Activated CD8-positive, alpha-beta T cell treated with anti-CD3 and anti-CD28 coated beads, Interleukin-2, amount 10 ng/mL, durations not matched to agents 7 days and 5 days (primary cell): ENCODE measurements at places on chromosomes 3 and 15. TPM values are rescaled to one million over a fixed set of nuclear protein-coding genes. Genes with fewer than 3 reads are reported as not detected.

The KIF23 gene
- 80.7 TPM for total RNA-seq

The FBXO40 gene
- not detected for total RNA-seq

The AEN gene
- total RNA-seq: 53.2 TPM

The DPH6 gene
- 10.1 TPM for total RNA-seq

The CHRNA7 gene
- 0.24 TPM for total RNA-seq

The TMEM108 gene
- total RNA-seq: not detected

The DUOXA2 gene
- not detected for total RNA-seq

The SMCO1 gene
- 0.13 TPM for total RNA-seq

GRCh38 chr3:63975723-63976122 is 47.6 kb downstream of the PSMD6 start:
- no peak for DNase-seq
- H3K27ac ChIP-seq: peak overlapping the region; percentile 4
- no peaks in the 10 kb centered on the region for H3K27me3 ChIP-seq
- H3K4me1 ChIP-seq: peaks cover 84% of the 10 kb centered on the region

GRCh38 chr3:176994393-176994792 is 202.9 kb downstream of the TBL1XR1 start:
- H3K4me3 ChIP-seq: no peak overlapping the region
- peaks cover 6% of the 10 kb centered on the region for H3K27me3 ChIP-seq
- H3K27ac ChIP-seq: no peak overlapping the region
- DNase-seq: no peak

DNA sequence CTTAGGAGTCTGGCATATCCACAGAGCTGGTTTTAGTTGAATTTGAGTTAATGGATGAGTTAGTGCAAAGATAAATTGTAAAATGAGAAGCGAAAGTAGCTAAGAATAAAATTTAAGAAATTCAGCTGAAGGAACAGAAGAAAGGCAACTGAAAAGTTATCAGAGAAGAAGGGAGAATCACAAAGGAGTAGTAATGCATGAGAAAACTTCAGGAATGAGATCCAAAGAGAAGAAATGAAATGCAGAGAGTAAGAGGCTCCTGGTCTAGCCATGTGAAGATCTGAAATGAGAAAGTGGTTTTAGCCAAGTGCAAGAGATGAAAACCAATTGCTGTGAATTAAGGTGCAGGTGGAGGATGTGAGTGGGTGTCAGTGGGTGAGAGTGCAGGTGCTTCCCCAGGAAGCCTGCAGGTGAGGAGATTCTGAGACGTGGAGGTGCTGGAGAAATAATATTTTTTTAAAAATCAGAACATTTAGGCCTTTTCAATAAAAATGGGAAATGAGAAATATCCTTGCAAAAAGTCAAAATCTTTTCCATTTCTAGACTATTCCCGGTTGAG is 18.5 kb downstream of the KBTBD8 start:
- peaks cover 6% of the 10 kb centered on the region for H3K36me3 ChIP-seq
- no peak for DNase-seq
- no peak overlapping the region for H3K4me3 ChIP-seq
- no peak overlapping the region for H3K27ac ChIP-seq
- peaks cover 4% of the 10 kb centered on the region for H3K27me3 ChIP-seq

- H3K27me3 ChIP-seq: peaks cover 16% of the 10 kb centered on the region
- no peak for DNase-seq
- H3K36me3 ChIP-seq: no peaks in the 10 kb centered on the region
- no peak overlapping the region for H3K27ac ChIP-seq
- no peak overlapping the region for H3K4me3 ChIP-seq
These were observed 45.2 kb upstream of the CCDC80 start for GRCh38 chr3:112685956-112686799.

GRCh38 chr15:74415966-74416916 is 17.5 kb downstream of the SEMA7A start:
- H3K4me1 ChIP-seq: peaks cover 52% of the 10 kb centered on the region
- H3K27ac ChIP-seq: peak overlapping the region; percentile 56
- peaks cover 39% of the 10 kb centered on the region for H3K36me3 ChIP-seq
- H3K4me3 ChIP-seq: no peak overlapping the region

GRCh38 chr15:84570164-84570735 is 30.6 kb upstream of the ZSCAN2 start:
- peak overlapping the region; percentile 92 for H3K27ac ChIP-seq
- H3K4me1 ChIP-seq: peaks cover 22% of the 10 kb centered on the region
- no peaks in the 10 kb centered on the region for H3K36me3 ChIP-seq
- H3K4me3 ChIP-seq: peak overlapping the region; percentile 84
- H3K27me3 ChIP-seq: no peaks in the 10 kb centered on the region

DNA sequence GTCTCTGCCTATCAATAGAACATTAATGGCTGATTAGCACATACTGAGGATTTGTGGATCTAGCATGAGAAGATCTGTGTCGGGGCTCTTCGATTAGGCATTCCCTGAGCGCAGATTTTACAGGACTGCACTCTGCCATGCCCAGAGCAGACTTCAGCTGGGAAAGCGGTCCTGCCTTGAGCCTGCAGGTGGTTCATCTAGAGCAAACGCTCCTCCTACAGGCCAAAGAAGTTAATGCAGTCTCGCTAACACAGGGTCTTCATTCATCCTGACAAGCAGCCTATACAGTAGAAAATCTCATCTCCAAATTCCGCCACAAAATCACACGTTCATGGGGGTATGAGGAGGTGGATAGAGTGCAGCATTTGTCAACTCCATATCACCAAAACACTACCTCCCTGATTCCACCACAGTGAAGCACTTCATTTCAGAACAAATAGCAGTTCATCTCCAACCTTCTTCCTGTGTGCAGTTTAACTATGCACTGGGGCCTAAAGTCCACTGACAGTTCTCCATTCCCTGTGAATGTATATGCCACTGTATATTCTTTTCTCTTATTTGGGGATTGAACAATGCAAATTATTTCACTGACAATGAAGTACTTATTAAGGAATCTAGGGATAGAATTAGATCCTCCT is 405.8 kb downstream of the IGSF11 start:
- H3K4me3 ChIP-seq: no peak overlapping the region
- peak; percentile 42 for DNase-seq
- no peaks in the 10 kb centered on the region for H3K27me3 ChIP-seq
- H3K36me3 ChIP-seq: no peaks in the 10 kb centered on the region

DNA sequence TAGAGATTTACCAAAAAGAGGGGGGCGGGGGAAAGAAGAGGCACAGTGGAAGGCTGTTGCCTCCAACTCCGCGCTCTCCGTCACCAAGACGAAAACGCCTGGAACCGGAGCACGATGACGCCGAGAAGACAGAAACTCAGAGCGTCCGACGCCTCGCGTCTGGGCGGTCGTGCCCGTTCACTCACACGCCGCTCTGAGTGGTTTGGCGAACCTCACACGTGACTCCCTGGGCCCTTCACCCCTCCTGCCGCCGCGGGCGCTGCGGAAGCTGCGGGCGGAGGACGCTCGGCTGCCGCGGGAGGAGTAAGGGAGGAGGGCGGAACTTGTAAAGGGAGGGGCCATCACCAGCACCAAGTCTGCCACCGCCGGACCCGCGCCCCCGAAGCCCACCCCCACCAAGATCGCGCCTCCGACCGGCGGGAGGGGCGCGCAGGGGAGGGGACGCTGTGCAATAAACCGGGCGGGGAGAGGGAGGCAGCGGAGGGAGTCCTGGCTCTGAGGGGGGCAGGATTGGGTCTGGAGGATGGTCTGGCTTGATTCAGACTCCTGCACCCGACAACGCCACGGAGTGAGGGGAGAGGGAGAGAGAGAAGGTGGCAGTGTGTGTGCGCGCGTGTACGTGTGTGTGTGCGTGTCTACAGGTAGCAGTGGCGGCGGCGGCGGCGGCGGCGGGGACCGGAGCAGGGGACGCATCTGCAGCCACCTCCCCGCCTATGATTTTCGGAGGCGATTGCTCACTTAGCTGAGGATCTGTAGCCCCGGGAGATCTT is 1.9 kb upstream of the NLGN1 start:
- H3K36me3 ChIP-seq: peaks cover 4% of the 10 kb centered on the region
- peak; percentile 72 for DNase-seq
- peak overlapping the region; percentile 46 for H3K27ac ChIP-seq
- H3K4me3 ChIP-seq: peak overlapping the region; percentile 71
- peaks cover 31% of the 10 kb centered on the region for H3K4me1 ChIP-seq
- peaks cover 50% of the 10 kb centered on the region for H3K27me3 ChIP-seq

- H3K4me1 ChIP-seq: no peaks in the 10 kb centered on the region
- H3K27me3 ChIP-seq: no peaks in the 10 kb centered on the region
- H3K4me3 ChIP-seq: no peak overlapping the region
- H3K36me3 ChIP-seq: no peaks in the 10 kb centered on the region
- DNase-seq: no peak
- no peak overlapping the region for H3K27ac ChIP-seq
These were observed 409.7 kb downstream of the MAGI1 start for GRCh38 chr3:65628978-65629377.

- H3K27me3 ChIP-seq: no peaks in the 10 kb centered on the region
- DNase-seq: no peak
- H3K27ac ChIP-seq: no peak overlapping the region
- H3K4me3 ChIP-seq: no peak overlapping the region
These were observed 305.1 kb downstream of the LSAMP start for GRCh38 chr3:116140100-116140689.

DNA sequence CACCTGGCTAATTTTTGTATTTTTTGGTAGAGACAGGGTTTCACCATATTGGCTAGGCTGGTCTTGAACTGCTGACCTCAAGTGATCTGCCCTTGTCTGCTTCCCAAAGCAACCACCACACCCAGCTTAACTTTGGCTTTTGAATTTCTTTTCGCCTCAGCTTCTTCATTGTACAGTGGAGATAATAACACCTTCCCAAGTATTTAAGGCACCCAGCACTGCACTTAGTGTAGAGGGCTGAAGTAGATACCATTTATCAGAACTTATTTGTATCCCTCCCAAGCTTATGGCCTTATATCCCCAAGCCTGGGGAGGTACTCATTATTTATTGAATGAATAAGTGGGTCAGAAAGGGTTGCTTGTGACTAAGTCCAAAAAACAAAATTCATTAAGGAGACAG is 2.3 kb downstream of the SQOR start:
- H3K36me3 ChIP-seq: peaks cover 43% of the 10 kb centered on the region
- peak overlapping the region; percentile 98 for H3K27ac ChIP-seq
- H3K4me3 ChIP-seq: peak overlapping the region; percentile 88
- H3K4me1 ChIP-seq: peaks cover 52% of the 10 kb centered on the region
- H3K27me3 ChIP-seq: no peaks in the 10 kb centered on the region

DNA sequence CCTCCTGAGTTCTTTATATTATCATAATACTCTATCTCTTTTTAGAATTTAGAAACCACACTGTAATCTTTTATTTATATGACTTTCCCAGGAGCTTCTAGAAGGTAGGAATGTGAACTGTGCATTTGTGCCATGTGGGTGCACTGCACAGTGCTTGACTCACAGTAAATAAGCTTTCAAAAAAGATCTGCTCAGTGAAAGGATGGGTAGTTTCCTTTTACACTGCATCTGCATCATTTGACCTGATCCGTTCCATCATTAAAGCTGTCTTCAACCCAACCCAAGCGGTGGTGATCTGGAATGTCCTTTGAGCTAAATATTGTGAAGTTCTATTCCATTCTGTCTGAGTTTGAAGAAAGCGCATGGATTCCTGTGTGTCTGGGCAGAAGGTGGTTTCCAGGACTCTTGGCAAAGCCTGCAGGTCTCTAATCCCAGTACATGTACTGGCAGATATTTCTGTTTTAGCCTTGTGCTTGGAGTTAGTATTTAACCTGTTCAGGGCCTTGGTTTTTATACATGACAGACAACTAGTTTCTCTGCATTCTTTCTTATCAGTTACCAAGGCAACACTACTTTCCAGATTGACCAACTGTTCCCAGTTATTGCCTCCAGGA is 96.7 kb downstream of the DHX30 start:
- peaks cover 6% of the 10 kb centered on the region for H3K4me1 ChIP-seq
- no peak for DNase-seq
- H3K27me3 ChIP-seq: no peaks in the 10 kb centered on the region
- no peak overlapping the region for H3K27ac ChIP-seq
- H3K4me3 ChIP-seq: no peak overlapping the region

- H3K27me3 ChIP-seq: no peaks in the 10 kb centered on the region
- no peak overlapping the region for H3K27ac ChIP-seq
- no peaks in the 10 kb centered on the region for H3K36me3 ChIP-seq
- H3K4me3 ChIP-seq: no peak overlapping the region
These were observed 436.5 kb upstream of the WNT5A start for GRCh38 chr3:55923626-55924025.

DNA sequence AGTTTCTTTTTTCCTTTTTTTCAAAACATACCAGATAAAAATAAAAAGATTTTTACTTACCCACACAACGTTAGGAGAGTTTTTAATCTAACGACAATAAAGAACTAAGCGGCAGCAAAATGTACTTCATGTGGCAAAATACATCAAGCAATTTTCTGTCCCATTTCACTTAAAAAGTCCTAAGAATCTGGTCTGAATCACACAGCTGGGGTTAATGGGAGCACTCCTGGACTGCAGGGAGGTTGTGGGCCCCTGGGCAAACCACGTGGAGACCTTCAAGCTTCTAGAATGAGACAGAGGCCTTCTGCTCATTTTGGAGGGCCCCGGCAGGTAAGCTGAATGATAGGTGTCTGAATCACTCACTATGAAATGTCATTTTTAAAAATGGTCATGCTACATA is 193.8 kb downstream of the RORA start:
- H3K4me1 ChIP-seq: no peaks in the 10 kb centered on the region
- H3K27ac ChIP-seq: no peak overlapping the region
- no peaks in the 10 kb centered on the region for H3K36me3 ChIP-seq
- H3K4me3 ChIP-seq: no peak overlapping the region
- no peak for DNase-seq

DNA sequence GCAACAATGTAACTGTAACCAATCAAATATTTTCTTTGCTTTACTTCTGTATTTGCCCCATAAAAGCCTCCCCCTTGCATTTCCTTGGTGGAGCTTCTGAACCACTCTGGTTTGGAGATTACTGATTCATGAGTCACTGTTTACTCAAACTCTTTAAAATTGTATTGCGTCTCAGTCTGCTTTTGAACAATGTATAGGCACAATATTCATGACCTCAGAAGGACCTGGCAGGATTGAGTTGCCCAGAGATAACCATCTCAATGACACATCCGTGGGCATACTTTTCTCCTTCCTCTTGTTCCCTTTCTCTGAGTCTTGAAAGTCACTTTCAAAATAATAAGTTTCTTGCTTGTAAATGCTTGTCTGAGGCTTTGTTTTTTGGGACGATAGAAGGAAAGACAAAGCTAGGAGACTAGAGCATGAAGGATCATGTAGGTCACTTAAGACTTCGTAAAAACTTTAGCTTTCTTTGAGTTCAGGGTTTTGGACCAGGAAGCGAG is 57.1 kb upstream of the POU1F1 start:
- H3K4me1 ChIP-seq: peaks cover 7% of the 10 kb centered on the region
- H3K27ac ChIP-seq: no peak overlapping the region
- no peaks in the 10 kb centered on the region for H3K27me3 ChIP-seq
- DNase-seq: no peak

GRCh38 chr3:64651741-64652241 is 36.0 kb downstream of the ADAMTS9 start:
- no peak for DNase-seq
- H3K4me3 ChIP-seq: no peak overlapping the region
- no peak overlapping the region for H3K27ac ChIP-seq
- H3K4me1 ChIP-seq: no peaks in the 10 kb centered on the region
- no peaks in the 10 kb centered on the region for H3K36me3 ChIP-seq
- H3K27me3 ChIP-seq: no peaks in the 10 kb centered on the region

DNA sequence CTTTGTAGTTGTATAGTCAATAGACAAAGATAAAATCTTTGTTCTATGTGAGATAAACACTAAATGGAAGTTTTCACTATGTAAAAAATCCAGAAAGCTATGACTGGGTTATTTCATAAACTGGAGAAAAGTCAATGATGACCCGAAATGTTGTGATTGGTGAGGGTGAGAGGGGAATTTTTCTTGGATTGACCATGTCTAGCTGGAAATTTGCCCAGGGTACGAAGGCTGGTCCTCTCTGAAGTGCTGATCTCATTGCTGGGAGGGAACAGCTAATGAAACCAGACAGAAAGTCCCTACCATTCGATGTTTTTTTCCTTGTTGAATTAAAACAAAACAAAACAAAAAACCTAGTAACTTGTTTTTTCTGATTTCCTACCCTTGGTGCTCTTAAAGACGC is 14.3 kb downstream of the TPRG1 start:
- H3K4me1 ChIP-seq: no peaks in the 10 kb centered on the region
- H3K36me3 ChIP-seq: no peaks in the 10 kb centered on the region
- no peak for DNase-seq
- H3K4me3 ChIP-seq: no peak overlapping the region
- H3K27me3 ChIP-seq: no peaks in the 10 kb centered on the region
